ENCODE measurements at places on chromosomes 3 and 15. TPM values are rescaled to one million over a fixed set of nuclear protein-coding genes. Genes with fewer than 3 reads are reported as not detected.

Gene IL12A
- 0.27 TPM for polyA plus RNA-seq

Gene CCDC174
- 33.2 TPM for polyA plus RNA-seq

GRCh38 chr3:167653155-167653554, 587 bp downstream of the WDR49 start:
- no peak for DNase-seq

Gene GREM1
- polyA plus RNA-seq: 0.56 TPM

DNA sequence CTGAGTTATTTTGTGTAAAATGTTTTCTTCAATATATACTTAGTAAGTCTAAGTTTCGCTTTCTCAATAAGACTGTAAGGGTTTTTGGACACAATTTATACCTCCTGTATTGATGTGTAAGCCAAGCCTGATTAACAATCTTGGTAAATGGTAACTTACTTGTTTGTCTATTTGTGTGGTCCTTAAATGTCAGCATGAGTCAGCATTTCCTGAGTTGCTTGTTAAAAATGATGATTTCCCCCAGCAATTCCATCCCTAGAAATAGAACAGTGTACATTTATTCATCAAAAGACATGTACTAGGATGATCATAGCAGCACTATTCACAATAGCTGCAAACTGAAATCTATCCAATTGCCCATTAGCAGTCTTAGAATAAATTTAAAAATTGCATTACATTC, 53.4 kb upstream of the LRIG1 start:
- DNase-seq: no peak

Gene ACTRT3
- polyA plus RNA-seq: 5.3 TPM

DNA sequence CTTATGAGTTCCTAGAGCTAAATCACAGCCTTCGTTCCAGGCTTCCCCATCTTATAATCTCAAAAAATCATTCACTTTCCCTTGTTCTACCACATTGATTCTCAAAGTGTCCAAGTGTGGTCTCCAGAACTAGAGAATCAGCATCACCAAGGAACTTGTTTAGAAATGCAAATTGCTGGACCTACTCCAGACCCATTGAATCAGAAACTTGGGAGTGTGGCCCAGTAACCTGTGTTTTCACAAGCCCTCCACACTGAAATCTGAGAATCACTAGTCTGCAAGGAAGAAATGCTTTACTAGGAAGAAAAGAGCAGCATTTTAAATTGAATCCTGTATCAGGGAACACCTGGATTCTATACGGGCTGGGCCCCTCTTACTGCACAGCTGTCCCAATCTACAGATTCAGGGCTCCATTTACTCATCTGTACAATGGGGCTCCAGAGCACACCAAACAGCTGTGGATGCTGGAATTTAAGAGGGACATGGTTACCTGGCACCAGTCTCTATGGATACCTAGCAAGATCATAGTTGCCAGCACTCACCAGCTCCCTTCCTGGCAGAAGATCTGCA, 3.9 kb downstream of the MEGF11 start:
- no peak for DNase-seq

Gene ARIH2
- 66.5 TPM for polyA plus RNA-seq

- DNase-seq: no peak
These were observed 13.6 kb downstream of the MRPS25 start for GRCh38 chr3:15051531-15051930.

DNA sequence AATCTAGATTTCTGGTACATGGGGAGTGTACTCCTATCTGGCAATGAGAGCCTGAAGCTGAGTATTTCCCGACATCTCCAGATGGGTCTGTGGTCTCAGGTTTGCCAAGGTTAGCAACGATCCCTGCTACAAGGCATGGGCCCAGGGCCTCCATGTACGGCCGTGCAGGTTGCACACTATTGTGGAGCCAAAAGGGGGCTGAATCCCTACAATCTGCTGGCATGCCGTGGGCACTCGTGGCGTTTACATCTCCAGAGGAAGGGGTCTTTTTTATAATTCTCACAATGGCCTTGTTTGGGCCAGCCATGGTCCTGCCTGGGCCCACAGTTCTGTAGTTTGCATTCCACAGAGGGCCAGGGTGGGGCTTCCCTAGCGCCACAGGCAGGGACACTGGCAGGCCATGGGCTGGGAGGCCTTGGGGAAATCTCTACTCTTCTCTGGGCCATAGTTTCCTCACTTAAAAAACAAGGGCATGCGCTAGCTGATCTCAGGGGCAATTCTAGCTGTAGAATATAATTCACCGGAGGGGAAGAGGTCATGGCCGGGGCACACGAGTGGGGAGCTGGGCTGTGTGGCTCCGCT, 68.9 kb upstream of the TLE3 start:
- DNase-seq: no peak

Gene PLSCR5
- not detected for polyA plus RNA-seq

- DNase-seq: no peak
These were observed 26.3 kb downstream of the ABCC5 start for GRCh38 chr3:183991403-183991802.

DNA sequence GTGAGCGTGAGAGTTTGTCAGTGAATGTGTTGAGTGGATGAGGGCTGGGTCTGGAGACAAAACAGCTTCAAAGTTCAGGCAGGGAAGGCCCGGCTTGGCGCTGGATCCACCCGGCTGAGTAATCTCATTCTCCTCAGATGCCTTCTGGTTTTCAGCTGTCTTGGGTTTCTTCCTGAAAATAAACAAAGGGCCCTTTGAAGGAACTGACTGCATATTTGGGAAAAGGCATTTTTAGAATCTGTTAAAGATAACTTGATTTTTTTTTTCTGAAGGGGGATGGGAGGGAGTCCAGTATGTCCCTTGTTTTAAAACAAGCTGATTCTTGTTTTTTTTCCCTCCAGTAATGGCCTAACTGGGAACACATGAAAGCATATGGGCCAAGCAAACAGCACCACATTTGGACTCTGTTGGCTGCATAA, 86.4 kb downstream of the TIGIT start:
- no peak for DNase-seq

GRCh38 chr3:193451902-193452301, 73.3 kb upstream of the ATP13A5 start:
- DNase-seq: no peak

- DNase-seq: no peak
These were observed 178.2 kb upstream of the TGFBR2 start for GRCh38 chr3:30428251-30428650.

Gene CD200
- 36.0 TPM for polyA plus RNA-seq

DNA sequence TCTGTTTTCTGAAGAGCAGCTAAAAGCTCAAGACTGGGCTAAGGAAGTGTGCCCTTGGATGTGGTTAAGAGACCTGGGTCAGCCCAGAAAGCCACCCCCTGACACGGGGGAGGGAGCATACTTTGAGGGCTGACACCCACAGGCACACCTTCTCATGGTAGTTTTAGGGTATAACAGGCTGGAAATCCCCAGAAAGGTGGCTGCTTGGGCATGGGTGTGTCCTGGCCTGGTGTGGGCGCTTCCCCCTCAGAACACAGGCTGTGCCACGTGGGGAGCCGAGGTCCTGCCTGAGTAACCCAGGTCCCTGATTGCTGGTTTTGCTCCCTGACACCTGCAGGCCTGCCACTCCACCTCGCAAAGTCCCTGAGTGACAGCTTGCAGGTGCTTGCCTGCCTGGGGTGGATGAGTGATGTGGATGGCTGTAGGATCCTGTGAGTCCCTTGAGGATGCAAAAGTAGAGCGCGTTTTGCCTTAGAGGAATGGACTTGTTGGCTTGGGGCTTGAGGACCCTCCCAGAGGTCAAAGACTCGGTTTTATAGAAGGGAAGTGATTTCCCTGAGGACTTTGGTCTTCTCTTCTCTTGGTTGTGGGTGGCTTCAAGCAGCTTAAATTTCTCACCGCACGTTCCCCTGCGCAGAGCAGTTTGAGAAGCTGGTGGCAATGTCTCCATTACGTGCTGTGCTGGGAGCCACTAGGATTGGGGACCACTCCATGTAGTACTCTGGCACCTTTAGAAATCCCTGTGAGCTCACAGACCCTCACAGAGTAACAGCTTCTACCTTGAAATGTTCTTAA, 94.4 kb downstream of the DNASE1L3 start:
- DNase-seq: no peak

- no peak for DNase-seq
These were observed 38.8 kb upstream of the PCSK6 start for GRCh38 chr15:101528108-101528916.

DNA sequence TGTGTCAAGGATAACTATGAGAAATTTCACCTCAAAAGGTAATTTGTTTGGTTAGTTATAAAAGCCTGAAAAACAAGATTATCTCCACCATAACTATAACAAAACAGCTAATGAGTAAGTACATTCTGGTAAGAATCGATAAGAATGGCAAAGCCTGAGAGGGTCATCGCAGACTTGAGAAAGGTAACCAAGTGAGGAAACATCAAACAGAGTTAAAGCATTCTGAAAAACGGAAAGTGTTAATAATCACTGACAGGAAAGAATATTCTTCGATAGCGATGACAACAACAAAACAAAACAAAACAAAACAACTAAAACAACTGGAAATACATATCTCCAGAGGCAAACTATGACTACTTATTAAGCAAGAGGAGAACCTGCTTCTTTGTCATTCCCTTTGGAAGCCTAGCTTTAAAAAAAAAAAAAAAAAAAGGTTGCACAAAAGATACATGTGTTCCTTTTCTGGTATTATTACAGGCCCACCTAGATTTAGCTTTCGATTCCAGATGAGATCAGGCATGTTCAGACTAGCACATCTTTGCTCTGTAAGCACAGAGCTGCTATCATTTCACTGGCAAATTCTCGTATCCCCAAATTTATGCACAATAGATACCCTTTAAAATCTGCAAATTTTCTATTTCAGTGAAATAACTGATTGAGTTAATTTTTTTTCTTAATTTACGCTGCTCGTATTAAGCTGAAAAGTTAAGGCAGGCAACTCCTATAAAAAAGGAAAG, 155.6 kb downstream of the TIGIT start:
- DNase-seq: no peak

Gene BFSP2
- not detected for polyA plus RNA-seq

DNA sequence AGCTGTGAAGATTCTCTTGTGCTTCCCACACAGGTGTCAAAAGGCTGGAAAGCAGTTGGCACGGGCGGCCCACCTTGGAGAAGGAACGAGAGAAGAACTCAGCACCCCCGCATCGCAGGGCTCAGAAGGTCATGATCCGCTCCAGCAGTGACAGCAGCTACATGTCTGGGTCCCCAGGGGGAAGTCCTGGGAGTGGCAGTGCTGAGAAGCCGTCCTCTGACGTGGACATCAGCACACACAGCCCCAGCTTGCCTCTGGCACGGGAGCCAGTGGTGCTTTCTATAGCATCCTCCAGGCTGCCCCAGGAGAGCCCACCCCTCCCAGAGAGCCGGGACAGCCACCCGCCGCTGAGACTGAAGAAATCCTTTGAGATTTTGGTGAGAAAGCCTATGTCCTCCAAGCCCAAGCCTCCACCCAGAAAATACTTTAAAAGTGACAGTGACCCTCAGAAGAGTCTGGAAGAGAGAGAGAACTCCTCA, 31.4 kb downstream of the STARD5 start:
- no peak for DNase-seq

DNA sequence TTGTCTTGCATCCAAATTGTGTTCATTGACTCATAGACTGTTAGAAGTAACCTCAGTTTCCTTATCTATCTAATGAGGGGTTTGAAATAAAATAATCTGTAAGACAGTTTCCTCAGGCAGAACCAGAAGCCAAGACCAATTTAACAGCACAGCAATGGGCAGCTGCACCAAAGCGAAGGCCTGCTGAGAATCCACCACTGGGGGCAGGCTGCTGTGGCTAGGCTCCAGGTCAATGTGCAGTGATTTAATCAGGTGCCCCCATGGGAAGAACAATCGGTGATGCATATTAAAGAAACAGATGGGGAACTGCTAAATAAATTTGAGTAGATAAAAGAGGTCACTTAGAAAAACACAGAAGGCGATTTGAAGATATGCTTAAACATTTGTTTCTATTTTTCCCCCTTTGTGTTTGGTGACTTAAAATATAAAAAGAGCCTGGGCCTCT, 28.0 kb upstream of the TMOD3 start:
- no peak for DNase-seq

DNA sequence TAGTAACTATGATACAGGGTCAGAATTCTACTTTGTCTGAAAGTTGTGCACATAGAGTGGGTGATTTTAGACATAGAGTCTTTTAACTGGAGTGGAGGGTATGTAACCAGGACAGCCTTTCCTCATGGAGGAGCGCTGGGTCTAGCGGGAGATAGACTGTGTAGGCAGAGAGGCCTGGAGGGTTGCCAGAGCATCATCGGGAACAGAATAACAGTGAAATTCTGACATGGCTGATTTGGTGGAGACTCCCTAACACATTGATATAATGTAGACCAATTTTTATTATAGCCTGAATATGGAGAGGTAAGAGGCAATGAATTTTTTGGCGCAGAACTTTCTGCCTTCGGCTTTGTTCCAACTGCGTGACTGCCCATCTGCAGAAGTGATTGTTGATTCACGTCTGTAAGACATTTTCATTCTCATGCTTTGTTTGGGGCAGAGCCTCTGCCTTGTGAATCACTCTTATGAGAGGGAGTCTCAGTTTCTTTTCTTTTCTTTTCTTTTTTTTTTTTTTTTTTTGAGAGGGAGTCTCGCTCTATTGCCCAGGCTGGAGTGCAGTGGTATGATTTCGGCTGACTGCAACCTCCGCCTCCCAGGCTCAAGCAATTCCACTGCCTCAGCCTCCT, 16.0 kb downstream of the LPP start:
- no peak for DNase-seq

Gene RARRES1
- polyA plus RNA-seq: 13.2 TPM

Gene CKMT1A
- 0.40 TPM for polyA plus RNA-seq

GRCh38 chr3:3109407-3110298, 521 bp downstream of the IL5RA start:
- no peak for DNase-seq

DNA sequence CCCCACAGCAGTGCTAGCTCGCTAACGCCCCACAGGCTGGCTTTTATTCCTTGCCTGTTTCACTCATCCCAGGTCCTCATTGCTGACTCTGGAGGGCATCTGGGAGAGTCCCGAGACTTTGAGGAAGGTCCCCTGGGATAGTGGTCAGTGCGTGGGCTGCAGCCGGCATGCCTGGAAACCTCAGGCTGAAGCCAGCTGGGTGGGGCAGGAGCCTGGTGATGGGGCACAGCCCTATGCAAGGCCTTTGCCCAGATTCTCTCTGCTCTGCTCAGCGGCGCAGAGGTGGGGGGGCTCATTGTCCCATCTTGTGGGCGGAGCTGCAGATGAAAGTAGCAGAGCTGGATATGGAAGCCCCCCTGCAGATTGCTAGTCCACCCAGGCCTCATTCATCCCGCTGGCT, 55.7 kb upstream of the SMAD6 start:
- no peak for DNase-seq

GRCh38 chr15:60563539-60564404, 84.8 kb upstream of the ICE2 start:
- DNase-seq: no peak
